ENCODE measurements at places on chromosomes 13 and 19.

- DNase-seq = no peak
Observed at GRCh38 chr19:16625163-16625958, 2.6 kb downstream of the MED26 start.

DNA sequence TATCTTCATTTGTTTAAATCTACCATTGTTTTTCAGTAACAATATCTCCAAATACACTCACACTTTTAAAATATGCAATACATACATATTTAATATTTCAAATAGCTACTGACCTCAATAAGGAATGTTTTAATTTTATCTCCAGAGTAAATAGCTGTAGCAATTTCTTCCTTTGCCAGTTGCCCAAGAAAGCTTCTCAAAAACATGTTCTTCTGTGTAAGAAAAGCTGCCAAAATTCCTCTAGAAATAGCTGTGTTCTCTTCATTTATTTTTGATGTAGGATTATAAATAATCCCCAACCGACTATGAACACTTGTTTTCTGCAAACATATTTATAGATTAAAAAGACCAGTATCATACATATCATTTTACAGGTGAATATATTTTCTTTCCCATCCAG, 150.5 kb downstream of the UGGT2 start:
- no peak for DNase-seq

DNA sequence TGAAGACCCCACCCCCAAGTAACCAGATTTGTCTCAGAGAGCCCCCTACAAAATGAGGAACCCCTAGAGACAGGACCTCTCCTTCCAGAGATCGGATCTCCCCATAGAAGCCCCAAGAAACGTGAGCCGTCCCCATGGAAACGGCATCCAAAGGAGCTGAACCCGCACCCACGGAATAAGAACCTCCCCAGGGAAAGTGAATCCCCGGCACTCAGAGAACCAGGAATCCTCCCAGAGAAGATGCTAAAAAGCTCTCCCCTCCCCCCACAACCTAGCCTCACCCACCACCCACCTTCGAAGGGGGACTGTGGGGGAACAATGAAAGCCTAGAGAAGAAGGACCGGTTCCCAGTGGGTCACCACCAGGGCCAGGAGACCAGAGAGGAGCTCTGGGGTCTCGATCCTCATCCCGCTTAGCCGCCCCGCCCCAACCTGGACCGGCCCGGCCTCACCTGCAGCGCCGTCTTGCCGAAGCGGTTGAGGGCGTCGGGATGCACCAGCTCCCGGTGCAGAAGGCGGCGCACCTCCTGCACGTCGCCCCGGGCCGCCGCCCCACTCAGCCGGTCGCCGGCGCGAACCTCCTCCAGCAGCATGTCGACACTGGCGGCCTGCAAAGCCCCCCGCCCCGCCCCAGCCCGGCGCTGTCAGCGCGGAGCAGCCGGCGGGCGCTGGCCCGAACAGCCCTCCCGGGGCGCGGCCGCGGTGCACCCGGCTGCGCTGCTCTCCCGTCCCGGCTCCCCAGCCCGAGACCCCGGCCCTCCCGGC, 535 bp downstream of the CDKN2D start:
- peak; percentile 84 for DNase-seq

DNA sequence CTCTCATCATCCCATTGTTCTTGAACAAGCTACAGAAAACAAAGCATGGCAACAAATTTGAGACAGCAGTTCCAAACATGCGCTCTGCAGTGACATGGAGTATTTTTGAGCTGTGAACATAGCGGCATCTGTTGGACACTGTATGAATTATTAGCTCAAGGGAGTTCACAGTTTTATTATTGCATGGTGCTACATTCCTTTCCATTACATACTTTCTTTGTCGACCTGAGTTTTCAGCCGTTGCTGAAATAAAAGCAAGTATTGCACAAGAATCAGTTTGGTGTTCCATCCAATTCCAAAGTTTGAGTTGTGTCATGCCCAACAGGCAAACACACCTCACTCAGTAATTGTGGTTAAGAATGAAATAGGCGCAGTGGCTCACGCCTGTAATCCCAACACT, 30.1 kb upstream of the METTL21C start:
- no peak for DNase-seq

- DNase-seq = no peak
Observed at GRCh38 chr13:79812070-79812850, 331.3 kb downstream of the NDFIP2 start.

GRCh38 chr19:35509018-35509652, 4.3 kb downstream of the DMKN start:
- peak; percentile 60 for DNase-seq

DNA sequence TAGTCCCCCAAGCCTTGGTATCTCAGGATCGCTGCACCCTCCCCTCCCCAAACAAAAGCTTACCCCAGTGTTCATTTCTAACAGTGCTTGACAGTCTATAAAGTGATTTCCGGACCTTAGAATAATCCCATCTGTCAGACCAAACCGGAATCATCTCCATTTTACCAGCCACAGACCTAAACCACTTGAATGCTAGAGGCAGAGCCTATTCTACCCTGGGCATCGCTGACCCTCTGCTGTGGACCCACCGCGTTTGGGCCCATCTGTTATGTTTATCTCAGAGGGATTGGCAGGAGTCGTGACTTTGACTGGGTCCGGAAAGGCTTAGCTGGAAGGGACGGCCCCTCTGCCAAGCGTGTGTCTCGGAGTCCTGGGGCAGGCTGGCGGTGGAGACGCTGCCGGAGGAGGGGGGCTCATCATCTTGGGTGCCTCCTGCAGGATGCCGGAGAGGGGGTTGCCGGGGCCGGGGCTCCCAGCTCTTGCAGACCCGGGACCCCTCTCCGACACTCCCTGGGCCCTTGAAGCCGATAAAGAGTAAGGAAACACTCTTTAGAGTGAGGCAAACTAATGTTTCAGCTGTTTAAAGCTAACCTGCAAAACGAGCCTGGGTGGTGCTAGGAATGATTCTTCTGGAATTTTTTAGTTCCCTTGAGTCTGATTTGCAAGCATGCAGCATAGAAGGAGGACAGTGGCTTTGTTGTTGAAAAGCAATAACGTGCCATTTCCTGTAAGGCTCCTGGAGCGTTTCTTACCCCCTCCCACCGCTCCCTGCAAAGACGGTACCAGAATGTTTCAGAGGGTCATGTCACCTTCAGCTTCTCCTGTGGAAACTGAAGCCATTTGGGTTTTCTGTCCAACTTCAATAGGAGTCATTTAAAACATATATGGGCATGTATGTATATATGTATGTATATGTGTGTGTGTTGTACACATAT, 1.3 kb downstream of the SLC25A42 start:
- DNase-seq = peak; percentile 30

- DNase-seq = peak; percentile 30
Observed at GRCh38 chr19:39996218-39996810, 546 bp upstream of the ZNF546 start.

DNA sequence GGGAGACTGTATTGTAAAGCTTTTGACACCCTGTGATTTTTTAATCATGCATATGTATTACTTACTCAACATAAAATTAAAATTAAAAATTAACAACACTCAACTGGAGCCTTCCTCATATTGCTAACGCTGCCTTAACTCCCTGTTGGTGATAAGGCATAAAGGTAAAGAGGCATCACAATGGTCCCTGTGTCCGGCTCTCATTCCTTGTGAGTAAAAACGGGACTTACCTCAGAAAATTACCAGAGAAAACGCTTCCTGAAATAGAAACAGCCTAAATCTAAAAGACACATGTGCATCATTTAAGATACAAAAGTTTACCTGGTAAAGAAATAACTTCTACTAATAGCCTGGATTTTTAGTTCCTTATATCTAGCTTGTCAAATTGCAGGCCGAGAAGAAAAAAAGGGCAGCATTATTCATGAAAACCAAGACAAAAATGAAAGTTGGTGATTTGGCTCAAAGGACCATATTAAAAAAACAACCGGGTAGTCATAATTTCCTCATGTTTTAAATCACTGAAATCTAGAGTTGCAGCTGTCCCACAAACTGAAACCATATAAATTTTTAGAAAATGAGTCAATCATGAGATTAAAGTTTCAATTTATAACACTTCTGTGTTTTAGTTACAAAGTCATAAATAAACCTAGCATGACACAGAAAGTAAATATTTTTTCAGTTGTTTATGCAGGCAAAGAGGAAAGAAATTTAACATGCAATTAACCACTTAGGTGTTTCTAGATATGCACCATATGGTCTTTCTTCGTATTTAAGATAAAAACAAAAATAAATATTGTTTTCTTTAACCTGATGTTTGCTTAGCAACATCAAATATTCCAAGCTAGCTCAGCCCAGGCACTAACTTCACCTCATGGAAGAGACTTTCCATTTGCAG, 94.7 kb downstream of the MIPEP start:
- DNase-seq = no peak
